ENCODE measurements at places on chromosomes 6 and 20.

DNA sequence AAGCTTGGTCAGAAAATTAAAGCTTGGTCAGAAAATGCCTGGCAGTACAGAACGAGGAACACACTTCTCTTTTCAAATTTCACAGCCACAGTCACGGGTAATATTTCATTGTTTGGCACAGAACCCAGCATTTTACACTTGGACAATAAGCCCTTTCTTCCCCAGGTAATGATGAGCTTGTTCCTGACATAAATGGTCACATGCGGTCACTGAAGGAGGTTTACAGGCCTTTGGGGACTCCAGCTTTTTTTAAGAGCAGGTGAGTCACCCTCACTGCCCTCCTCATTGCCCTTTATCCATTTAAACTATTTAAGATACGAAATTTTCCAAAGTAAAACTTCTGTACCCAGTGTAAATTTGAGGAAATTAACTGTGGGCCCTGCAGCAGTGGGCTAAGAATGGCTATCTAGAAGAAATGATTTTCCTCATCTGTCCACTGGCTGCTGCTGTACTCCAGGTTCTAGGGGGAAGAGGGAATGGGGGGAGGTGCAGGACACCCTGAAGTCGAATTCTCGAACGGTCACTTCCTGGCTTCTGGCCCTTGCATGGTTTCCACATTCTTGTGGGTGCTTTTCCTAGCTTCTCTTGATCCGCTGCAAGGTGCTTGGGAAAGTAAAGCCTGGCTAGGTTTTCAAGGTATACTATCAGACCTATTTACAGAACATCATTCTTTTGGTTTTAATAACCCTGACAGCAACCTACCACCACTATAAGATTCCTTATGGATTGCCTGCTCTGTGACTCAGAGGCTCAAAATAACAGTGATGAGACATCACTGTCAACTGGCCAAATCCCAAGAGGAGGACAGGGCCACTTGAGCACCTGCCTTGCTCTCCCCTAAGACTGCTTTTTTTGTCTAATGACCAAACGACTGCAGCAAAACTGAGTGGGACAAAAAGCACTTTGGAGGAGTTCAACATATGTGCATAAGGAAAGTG is 75.8 kb downstream of the PREP start:
- DNase-seq: no peak

DNA sequence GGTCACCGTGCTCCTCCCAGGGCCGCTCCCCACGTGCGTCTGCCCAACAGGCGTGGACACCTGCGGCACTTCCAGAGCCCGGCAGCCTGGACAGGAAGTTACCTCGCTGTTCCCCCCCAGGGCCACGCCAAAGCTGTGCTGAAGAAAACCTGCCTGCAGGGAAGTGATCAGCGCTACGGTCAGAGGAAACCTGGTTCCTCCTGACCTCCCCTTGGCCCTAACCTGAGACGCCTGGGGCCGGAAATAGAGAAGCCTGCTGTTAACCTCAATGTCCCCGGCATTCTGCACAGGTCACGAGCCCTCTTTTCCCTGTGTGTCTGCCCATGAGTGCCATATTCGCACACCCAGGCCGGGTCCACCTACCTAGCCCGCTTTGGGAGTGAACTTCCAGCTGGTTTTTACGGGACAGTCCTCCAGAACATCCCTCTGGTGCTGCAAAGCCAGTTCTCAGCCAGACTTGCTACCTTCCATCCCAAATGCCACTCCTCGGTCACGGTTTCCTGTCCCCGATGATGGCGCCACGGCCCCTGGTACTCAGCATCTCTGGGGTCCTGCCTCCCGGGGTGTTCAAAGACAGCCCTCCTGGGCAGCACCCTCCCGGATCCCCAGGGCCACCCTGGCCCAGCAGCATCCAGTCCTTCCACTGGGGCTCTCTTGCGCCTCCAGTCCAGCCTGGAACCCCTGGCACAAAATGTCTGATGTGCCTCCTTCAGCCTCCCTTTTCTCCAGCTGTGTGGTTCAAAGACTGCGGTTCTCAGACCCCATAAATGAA is 12.0 kb upstream of the IRF4 start:
- peak; percentile 83 for DNase-seq

GRCh38 chr6:148996815-148997214 is 250.0 kb downstream of the UST start:
- DNase-seq: no peak

DNA sequence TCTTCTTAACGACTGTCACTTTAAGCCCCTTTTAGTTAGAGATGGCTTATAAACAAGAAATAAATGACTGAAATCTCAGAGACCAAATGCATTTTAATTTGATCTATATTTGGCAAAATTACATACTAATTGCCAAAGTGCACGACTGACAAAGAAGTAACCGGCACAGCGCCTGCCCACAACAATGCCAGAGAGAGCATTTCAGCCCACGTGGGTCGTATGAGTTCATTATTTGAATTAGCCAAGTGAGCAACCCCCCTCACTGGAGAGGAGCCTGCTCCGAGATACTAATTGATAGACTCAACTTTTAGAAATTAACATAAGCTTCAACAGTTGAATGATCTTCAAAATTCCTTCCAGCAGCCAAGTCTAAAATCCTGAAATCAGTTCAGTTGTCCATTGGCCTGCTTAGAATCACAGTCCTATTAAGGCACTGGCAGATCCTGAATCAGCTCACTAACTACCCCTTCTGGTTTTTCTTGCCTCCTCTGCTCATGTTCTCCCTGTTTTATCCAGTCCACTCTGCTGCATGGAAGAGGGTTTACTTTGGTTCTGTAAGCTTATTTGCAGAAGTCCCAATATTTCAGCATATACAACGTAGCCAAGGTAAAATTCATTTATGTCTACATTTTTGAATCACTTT is 519.1 kb upstream of the AGPAT4 start:
- DNase-seq: no peak

DNA sequence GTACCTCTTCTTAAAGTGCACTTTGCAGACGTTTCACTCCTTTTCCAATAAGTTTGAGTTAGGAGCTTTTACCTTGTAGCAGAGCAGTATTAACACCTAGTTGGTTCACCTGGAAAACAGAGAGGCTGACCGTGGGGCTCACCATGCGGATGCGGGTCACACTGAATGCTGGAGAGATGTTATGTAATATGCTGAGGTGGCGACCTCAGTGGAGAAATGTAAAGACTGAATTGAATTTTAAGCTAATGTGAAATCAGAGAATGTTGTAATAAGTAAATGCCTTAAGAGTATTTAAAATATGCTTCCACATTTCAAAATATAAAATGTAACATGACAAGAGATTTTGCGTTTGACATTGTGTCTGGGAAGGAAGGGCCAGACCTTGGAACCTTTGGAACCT is 9.9 kb upstream of the EFCAB8 start:
- no peak for DNase-seq

- no peak for DNase-seq
Observed at GRCh38 chr6:109372130-109372529, 10.1 kb downstream of the CD164 start.

- no peak for DNase-seq
Observed at GRCh38 chr6:53031281-53031680, 33.9 kb upstream of the FBXO9 start.

GRCh38 chr6:49462071-49462470 is 982 bp downstream of the MMUT start:
- no peak for DNase-seq

DNA sequence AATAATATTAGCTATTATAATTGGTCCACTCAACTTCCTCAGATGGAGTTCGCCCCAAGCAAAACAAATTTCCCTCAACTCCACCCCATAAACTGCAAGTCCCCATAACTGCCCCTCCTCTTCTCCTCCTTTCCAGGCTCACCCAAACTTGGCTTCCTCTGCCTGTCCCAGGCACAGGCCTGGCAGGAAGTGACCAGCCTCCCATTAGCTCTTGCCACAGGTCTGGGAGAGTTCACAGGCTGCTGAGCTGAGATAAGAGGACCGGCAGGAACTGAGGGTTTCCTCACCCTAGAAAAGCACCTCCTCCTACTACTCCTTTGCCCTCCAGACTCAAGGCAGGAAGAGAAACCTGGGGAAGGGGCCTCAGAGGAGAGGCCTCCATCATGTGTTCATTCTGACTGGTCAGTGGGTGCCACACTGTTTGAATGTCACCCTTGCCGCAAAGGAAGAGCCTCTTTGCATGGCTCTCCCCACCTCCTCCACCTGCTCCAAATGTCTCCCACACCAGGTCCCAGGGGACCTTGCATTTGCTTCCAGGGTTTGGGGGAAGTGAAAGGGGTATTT is 24.5 kb upstream of the SMIM29 start:
- DNase-seq: no peak

GRCh38 chr6:3894590-3895311 is 45.6 kb downstream of the FAM50B start:
- DNase-seq: no peak

DNA sequence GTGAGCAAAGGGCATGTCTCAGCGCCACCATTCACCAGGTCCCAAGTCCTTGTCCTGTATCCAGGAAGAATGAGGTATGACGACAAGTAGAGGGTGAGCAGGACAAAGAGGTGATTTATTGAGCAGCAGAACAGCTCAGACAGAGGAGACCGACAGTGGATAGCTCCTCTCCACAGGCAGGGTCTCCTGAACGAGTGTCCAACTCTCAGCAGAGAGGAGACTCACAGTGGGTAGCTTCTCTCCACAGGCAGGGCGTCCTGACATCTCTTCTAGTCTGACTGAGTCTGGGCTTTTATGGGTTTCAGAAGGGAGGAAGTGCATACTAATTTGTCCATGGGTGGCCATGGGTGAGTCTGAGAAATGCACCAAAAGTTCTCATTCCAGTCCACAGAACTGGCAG is 204.7 kb downstream of the ANKRD60 start:
- no peak for DNase-seq

- no peak for DNase-seq
Observed at GRCh38 chr6:166620478-166621113, 6.5 kb downstream of the RPS6KA2 start.

- peak; percentile 90 for DNase-seq
Observed at GRCh38 chr6:26033941-26034354, 53.3 kb upstream of the HFE start.

DNA sequence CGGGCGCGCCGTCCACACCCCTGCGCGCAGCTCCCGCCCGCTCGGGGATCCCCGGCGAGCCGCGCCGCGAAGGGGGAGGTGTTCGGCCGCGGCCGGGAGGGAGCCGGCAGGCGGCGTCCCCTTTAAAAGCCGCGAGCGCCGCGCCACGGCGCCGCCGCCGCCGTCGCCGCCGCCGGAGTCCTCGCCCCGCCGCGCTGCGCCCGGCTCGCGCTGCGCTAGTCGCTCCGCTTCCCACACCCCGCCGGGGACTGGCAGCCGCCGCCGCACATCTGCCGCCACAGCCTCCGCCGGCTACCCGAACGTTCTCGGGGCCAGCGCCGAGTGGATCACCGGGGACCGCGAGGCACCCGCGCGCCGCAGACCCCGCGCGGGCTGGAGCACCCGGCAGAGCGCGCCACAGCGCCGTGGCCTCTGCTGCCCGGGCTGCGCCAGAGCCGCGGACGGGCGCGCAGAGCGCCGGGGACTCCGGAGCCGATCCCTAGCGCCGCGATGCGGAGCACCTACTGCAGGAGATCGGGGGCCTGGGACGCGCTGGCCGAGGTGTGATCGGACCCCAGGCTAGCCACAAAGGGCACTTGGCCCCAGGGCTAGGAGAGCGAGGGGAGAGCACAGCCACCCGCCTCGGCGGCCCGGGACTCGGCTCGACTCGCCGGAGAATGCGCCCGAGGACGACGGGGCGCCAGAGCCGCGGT is at the start of gene BMP2:
BMP2 (plus strand) TSS at position 151 of the 692 bp plus-strand sequence. CDS start 2,441 bp downstream, outside the sequence.
- DNase-seq: peak; percentile 83

- DNase-seq: no peak
Observed at GRCh38 chr6:104573350-104573749, 286.4 kb downstream of the HACE1 start.

GRCh38 chr6:166775180-166775922 is 148.3 kb upstream of the RPS6KA2 start:
- peak; percentile 80 for DNase-seq

- no peak for DNase-seq
Observed at GRCh38 chr6:42688281-42688680, 34.1 kb downstream of the PRPH2 start.

GRCh38 chr20:62518911-62519310 is 43.1 kb upstream of the GATA5 start:
- no peak for DNase-seq

- DNase-seq: no peak
Observed at GRCh38 chr6:108883172-108883571, 35.0 kb downstream of the ARMC2 start.

DNA sequence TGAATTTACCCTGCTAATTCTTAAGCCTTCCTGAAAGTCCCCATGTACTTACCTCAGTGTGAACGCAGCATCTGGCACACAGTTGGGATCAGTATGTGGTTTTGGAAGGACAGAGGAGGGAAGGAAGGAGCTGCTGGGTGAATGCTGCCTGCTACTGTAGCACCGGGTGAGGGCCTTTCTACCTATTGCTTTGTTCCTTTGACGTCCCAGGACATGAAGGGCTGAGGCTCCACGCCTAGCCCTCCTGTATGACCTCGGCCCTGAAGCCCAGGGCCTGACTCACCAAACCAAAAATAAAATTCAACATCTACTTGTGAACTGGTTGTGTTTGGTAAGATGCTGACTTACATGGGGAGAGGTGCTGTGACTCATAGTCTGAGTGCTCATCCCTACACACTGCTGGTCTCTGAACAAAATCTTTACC is 51.1 kb downstream of the ARID1B start:
- no peak for DNase-seq

- DNase-seq: no peak
Observed at GRCh38 chr6:140460267-140460666, 1085.8 kb upstream of the CITED2 start.

DNA sequence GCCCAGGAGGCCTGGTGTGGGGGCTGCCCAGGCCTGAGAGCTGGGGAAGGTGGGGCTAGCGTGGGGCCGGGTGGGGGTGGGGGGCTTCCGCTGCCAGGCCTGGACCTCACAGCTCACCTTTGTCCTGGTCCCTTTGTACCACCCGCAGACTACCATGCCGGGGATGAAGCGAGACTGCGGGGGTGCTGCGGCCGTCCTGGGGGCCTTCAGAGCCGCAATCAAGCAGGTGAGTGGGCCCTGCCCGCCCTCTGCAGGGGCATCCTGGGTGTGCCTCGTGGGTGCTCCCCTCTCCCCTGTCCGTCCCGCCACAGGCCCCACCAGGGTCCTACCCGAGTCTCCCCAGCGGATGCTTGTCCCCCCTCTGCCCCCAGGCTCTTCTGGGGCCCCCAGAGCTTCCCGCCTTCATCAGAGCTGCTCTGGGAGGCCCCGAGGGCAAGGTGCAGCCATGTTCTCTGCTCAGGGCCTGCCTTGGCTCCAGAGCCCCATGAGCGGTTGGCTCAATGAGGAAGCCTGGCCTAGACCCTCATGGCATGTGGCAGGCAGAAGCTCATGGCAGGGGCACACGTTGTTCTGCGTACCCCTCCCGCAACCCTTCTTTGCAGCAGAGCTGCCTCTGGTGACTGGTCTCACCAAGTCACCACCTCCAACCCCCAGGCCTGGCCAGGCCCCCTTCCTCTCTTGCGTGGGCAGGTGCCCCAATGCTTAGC is 14.5 kb downstream of the NPEPL1 start:
- peak; percentile 62 for DNase-seq

GRCh38 chr20:16040742-16041141 is 532.5 kb downstream of the KIF16B start:
- DNase-seq: no peak

DNA sequence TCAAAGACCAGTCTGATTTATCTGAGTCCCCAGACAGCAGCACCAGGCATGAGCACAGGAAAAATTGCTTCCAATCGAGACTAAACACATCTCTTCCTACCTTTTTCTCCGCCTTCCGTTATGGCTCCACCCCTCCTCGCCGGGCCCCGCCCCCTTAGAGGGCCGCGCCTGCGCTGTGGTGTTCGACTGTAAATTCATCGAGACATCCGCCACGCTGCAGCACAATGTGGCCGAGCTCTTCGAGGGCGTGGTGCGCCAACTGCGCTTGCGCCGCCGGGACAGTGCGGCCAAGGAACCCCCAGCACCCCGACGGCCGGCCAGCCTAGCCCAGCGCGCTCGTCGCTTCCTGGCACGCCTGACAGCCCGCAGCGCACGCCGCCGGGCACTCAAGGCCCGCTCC is 8.9 kb downstream of the REM1 start:
- peak; percentile 86 for DNase-seq
